ENCODE measurements at places on chromosomes 12 and 14.
A peak's percentile ranks its signal among the peaks of the same experiment; 100 is the strongest.

DNA sequence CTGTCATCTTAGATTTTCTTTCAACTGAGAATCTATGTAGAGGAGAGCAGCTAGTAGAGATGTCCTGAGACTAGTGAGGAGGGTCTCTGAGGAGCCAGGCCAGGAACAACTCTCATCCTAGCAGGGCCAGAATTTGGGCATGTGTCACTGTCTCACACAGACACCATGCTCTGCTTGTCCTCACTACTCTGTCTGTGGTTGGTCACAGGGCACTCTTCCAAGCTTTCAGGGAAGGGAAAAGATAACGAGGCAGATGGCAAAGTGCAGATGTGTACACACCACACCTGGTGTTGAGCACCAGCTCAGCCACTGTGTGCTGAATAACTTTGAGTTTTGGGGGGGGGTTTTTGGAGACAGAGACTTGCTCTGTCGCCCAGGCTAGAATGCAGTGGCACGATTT is 2.5 kb downstream of the SSPN start:
- DNase-seq, result no peak

DNA sequence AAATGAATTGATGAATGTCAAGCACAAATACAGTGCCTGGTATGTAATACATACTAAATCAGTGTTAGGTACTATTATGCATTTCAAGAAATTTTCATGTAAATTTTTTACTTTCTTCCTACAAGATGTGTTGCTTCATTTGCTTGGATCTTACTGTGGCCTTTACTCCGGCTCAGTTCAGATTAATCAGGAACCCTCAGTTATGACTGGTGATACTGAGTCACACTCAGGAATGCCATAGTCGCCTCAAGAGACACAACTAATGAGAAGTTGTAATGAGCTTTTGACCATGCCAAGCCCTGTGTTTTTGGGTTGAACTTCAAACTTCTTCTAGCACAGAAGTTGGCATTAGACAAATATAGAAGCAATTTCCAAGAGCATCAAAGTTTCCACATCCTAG is 96.0 kb downstream of the TGFB3 start:
- DNase-seq, result no peak

- peak; percentile 55 for DNase-seq
Measured at GRCh38 chr14:74425525-74426201, 347 bp downstream of the SYNDIG1L start.

DNA sequence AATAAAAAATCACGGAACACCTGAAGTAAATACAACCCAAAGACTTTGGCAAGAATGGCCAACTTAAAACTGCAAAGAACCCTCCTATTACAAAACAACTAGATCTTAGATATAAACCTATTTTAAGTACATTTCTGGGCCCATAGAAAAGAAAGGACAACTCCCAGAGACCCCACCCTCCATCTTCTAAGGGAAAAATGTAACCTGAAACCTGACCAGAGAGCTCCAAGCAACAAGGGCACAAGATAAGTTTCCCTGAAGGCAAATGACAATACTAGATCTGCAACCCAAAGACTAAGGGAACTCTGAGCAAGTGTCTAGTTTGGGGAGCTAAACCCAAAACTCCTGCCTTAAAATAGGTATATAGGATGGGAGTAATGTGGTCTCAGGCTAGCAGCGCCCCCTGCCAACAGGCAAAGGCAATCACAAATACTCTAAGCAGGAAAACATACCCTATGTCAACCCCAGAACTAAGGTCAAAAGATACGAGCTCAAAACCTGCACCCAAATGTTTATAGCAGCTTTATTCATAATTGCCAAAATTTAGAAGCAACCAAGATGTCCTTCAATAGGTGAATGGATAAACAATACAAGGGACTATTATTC is 218.9 kb downstream of the ITPR2 start:
- DNase-seq, result peak; percentile 49
